Activated CD8-positive, alpha-beta T cell treated with anti-CD3 and anti-CD28 coated beads, Interleukin-2, amount 10 ng/mL, durations not matched to agents 7 days and 5 days (primary cell): ENCODE measurements at places on chromosomes 5 and 9. TPM values are rescaled to one million over a fixed set of nuclear protein-coding genes. Genes with fewer than 3 reads are reported as not detected.

- no peak for DNase-seq
These were observed 154.4 kb downstream of the NPR3 start for GRCh38 chr5:32865475-32865874.

DNA sequence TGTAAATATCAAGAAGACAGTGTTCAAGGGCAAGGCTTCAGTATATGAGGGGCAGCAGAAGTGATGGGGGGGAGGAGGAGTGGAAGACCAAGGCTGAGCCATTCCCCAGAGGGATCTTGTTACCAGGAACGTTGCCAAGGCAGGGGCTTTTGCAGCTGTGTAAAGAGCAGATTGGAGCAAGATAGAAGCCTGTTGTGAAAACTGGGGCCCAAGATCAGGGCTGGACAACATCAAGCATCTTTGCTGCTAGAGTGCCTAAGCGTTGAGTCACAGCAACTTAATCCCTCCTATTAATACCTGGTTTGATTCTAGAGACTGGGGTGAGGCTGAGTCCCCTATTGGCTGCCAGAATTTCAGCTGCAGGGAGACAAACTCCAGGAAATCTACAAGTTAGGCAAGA lies 18.4 kb upstream of the ERCC6L2 start:
- DNase-seq: no peak

GRCh38 chr5:17813214-17813613 lies 179.0 kb downstream of the TAF11L14 start:
- DNase-seq: no peak

DNA sequence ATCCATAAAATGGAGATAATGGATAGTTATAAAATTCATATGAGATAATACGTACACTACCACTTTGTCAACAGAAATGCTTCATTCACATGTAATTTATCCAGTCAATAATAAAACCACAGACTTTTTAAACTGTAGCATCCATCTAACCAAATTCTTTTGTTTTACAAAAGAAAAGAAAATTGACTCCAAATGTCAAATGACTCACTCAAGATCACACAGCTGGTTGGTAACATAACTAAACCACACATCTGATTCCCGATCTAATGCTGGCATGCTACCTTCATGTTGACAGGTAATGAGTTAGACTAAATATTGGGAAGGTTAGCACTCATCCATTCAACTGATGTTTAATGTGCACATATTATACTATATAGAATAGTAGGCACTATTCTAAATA lies 4.9 kb downstream of the FRMD3 start:
- DNase-seq: no peak

DNA sequence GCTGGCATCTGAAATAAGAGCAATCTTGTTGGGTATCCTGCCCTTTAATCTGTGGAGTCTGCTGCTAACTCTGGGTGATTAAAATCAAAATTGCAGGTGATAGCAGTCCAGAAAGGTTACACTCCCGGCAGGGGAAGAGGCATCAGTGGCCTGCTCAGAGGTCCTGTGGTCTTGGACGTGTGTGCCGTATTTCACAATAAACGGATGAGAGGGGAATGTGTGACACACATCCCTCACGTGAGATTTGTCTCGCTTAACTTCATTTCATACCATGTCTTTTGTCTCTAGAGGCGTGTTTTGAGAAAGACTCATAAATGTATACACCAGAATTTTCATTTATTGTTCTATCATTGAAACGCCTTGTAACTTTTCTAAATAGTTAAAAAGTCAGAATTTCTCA lies 36.6 kb downstream of the FAM240B start:
- DNase-seq: no peak

DNA sequence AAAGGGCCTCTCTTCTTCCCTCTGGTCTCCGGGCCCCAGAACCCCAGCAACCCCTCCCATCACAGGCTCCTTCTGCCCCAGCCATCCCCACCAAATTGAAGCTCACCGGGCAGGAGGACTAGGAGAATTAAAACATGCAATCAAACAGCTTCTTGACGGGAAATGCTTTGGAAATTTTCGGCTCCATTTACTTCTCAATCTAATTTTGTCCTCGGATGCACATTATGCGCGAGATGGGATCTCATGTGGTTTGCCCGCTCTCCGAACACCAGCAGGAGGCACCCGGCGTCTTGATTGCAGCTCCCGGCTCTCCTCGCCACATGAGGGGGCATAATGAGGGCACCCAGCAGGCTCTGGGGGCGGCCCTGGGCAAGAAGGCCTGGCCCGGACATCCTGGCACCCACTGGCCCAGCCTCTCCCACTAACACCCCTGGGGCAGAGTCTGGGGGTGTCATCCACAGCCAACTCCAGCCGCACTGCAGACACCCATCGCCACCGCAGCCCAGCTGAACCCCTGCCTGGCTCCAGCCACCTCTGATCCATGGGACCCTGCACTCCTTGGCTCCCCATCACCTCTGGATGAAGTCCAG lies 135.5 kb downstream of the PAX5 start:
- no peak for DNase-seq

DNA sequence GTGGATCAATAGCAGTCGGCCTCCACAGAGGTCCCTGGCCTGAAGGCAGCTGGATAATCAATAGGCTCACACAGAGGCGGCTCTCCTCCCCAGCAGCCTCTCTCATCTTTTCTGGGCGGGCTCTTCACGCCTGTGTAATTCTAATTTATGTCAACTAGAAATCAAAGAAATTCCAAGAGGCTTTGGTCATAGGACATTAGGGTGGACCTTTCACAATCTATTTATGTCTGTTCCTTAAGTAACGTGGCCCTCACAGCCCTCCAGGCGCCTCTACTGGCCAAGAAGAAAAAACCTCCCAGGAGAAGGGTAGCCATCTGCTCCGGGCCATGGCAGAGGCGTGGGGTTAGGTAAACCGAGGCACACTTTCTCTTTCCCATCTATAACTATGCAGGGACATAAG lies 205.1 kb upstream of the EFNA5 start:
- no peak for DNase-seq

GRCh38 chr5:112203229-112203628 lies 215.8 kb downstream of the EPB41L4A start:
- DNase-seq: no peak

DNA sequence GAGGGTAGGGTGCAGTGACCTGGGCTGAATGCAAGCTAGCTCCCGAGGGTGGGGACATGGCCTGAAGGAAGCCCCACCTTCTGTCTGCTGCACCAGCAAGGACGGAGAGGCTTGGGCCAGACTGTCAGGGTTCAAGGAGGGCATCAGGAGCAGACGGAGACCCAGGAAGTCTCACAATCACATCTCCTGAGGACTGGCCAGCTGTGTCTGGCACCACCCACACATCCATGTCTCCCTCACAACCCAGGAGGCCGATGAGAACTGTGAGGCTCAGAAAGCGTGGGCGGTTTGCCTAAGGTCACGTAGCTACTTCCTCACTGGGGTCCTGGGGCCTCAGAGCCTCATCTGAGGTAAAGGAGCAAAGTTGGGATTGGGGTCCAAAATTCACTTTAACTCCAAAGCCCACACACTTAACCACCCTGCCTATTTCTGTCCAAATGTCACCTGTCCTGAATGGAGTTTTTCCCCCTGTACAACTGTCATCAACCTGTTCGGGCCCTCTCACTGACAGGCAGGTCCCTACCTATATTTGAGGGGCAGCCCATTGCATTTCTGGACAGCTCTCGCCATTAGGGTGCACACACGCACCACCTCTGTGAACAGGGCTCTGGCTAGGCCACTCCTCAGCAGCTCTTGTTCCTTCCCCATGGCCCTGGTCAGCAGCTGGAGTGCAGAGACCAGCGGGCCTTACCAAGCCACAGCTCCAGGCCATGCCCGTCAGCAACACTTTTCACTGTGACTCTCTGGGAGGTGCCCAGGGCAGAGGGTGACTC lies 3.4 kb downstream of the IL13 start:
- DNase-seq: no peak

- no peak for DNase-seq
These were observed 21.8 kb downstream of the GRIN3A start for GRCh38 chr9:101716629-101717028.

- no peak for DNase-seq
These were observed at the start of gene SLIT3 for GRCh38 chr5:169300468-169301385. TSS of gene SLIT3 (minus strand) at chr5:169301139. CDS start at chr5:169300709, 430 bp downstream.

- no peak for DNase-seq
These were observed 4.8 kb upstream of the PITX1 start for GRCh38 chr5:135038813-135039270.

GRCh38 chr9:123471843-123472570 lies 116.0 kb downstream of the CRB2 start:
- no peak for DNase-seq

- DNase-seq: no peak
These were observed 267.2 kb downstream of the RAB3C start for GRCh38 chr5:58849921-58850667.

DNA sequence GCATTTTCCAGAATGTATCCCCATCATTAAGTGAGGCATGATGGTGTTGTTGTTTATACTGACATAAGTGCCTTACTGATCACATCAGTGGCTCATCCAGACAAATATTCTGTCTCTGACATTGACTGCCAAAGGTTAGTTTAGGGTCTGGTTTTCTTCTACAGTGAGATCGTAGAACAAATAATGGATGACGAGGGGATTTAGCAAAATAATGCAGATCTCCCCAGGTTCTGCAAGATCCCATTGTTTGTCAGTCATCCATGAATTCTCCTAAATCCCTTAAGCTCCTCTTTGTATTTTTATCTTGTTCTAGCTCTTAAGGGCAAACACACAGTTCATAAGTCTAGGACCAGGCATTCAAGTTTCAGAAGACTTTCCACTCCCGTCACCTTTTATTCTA lies 93.1 kb upstream of the DHFR start:
- no peak for DNase-seq

- peak; percentile 27 for DNase-seq
These were observed 1.3 kb downstream of the MACIR start for GRCh38 chr5:103259705-103260355.

DNA sequence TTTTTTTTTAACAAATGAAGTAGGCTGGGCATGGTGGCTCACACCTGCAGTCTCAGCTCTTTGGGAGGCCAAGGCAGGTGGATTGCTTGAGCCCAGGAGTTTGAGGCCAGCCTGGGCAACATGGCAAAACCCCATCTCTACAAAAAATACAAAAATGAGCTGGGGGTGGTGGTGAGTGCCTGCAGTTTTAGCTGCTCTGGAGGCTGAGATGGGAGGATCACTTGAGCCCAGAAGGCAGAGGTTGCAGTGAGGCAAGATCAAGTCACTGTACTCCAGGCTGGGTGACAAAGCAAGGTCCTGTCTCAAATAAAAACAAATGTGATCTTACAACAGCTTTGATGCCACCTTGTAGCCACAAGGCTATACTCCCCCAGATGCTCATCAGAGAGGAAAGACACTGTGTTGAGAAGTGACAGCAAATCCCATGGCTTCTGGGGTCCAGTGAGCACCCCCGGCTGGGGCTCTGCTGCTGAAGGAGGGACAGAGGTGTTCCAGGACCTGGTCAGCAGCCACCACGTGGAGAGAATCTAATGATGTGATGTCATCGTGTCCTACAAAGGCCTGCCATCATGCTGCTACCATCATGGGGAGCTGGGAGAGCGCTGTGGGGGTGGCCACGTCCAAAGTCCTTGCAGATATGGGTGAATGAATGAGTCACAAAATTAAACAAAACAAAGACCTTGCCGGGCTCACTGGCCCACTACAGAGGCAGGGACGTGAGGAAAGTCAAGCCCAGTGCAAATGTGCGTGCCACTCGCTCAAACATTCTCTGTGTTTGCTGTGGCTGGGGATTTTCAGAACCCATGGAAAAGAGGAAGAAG lies 60.7 kb downstream of the PRRT1B start:
- no peak for DNase-seq

- no peak for DNase-seq
These were observed 16.4 kb upstream of the DMAC1 start for GRCh38 chr9:7816021-7816420.

DNA sequence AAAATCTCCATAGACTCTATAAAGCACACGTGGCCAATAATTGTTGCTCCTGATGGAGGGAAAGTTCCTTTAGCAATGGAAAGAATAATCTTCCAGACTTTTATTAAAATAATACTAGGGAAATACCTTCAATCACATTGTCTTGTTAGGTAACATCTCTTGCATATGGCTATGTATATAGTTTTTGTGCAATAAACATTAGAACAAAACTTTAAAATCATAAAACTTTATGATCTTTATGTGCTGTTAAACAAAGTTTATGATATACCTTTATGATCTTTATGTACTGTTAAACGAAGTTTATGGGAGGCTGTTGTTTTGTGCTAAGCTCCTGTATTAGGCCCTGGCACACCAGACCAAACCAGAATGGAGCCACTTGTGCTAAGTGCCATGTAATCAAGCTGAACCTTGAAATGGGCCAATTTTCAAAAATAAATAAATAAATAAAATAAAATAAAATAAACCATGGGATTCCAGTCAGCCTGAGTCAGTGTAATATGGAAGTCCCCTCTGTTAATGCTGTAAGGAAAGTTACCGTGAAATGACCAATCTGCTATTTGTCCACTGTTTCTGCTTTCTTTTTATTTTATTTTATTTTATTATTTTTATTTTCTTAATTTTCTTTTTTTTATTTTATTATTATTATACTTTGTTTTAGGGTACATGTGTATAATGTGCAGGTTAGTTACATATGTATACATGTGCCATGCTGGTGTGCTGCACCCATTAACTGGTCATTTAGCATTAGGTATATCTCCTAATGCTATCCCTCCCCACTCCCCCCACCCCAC lies 431.3 kb downstream of the SPATA31D1 start:
- DNase-seq: no peak

DNA sequence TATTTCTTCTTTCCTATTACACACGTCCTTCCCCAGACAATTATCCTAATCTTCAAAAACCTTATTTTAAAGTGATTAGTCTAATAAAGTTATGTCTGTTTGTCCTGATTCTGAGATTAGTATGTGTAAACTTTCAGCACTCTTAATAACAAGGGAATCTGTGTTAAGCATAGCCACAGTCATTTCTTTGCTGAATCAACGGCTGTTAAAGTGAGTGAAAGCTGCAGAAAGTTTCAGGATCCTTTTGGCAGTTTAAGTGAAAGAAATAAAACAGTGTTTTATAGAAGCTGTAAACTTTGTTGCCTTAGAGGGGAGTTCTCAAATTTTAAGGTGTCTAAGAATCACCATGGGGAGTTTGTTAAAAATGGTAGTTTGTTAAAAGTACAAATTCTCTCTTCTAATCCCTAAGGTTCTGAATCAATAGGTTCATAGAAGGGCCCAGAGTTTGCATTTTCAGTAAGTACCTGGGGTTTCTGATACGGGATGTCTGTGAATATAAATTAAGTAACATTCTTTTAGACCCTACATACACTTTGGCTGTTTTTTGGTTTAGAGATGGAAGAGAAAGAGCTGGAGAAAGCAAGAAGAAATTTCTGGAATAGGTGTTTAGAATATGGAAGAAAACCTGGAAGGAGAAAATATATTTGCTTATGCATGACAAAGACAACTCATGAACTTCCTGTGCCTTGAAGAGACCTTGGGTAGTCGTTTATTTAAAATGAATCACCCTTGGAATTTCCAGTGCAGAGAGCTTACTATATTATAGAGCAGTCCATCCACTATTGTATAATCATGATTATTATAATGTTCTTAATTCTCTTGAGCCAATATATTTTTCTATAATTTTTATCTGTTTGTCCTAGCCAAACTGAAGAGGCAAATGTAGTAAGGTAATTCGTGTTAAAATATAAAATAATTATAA lies 45.7 kb downstream of the SCAMP1 start:
- DNase-seq: no peak

The SMU1 gene
- 22.6 TPM for total RNA-seq

The DNLZ gene
- 20.4 TPM for total RNA-seq

The CAVIN4 gene
- total RNA-seq: 0.16 TPM

The IL5 gene
- 0.71 TPM for total RNA-seq

The PTPN3 gene
- total RNA-seq: not detected

The RUSC2 gene
- 2.3 TPM for total RNA-seq

The IL9 gene
- not detected for total RNA-seq

The ARL10 gene
- 11.0 TPM for total RNA-seq

The HMMR gene
- 87.7 TPM for total RNA-seq

The NR6A1 gene
- 0.26 TPM for total RNA-seq
